ENCODE measurements at places on chromosomes 6 and 20.

GRCh38 chr6:167462514-167463312 lies 137.8 kb downstream of the TTLL2 start:
- no peak for DNase-seq

- no peak for DNase-seq
Measured at GRCh38 chr6:134870677-134871498, 79.0 kb downstream of the ALDH8A1 start.

GRCh38 chr20:12203981-12204380 lies 286.3 kb downstream of the BTBD3 start:
- DNase-seq: no peak

GRCh38 chr6:32845384-32845884 lies 1.6 kb upstream of the PSMB8 start:
- DNase-seq: peak; percentile 59

- DNase-seq: peak; percentile 2
Measured at GRCh38 chr6:1424306-1424927, 35.0 kb downstream of the FOXF2 start.

- DNase-seq: peak; percentile 58
Measured at GRCh38 chr6:56359201-56359899, 112.0 kb upstream of the COL21A1 start.

DNA sequence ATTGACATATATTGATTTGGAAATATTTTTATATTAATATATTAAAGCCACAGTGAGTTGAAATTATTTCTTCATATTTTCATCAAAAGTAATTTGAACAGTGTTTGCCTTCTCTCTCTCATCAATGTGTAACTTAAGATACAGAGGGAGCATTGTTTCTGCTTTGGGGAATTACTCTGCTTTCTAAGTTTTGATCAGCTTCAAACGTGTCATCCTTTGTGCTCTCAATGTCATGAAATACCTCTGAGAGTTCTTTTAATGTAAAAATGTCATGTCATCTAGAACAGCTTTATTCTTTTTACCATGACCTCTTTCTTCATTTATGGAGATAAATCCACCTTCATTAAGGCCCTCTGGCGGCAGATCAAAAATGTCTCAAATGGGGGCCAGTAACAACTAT lies 259.4 kb upstream of the STXBP5 start:
- no peak for DNase-seq

DNA sequence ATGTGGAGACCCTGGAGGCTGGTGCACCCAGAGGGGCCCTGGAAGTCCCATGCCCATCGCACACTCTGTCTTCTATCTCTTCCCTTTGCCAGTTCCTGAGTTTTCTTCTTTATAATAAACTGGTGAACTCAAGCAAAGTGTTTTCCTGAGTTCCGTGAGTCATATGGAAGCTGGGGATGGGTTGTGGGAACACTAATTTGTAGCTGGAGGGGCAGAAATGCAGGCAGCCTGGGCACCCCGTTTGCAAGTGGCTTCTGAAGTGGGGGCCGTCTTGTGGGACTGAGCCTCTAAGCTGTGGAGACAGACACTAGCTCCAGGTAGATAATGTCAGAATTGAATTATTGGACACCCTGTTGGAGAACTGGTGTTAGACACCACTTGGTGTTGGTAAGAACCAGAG lies 3.2 kb upstream of the PPP1R3G start:
- no peak for DNase-seq

DNA sequence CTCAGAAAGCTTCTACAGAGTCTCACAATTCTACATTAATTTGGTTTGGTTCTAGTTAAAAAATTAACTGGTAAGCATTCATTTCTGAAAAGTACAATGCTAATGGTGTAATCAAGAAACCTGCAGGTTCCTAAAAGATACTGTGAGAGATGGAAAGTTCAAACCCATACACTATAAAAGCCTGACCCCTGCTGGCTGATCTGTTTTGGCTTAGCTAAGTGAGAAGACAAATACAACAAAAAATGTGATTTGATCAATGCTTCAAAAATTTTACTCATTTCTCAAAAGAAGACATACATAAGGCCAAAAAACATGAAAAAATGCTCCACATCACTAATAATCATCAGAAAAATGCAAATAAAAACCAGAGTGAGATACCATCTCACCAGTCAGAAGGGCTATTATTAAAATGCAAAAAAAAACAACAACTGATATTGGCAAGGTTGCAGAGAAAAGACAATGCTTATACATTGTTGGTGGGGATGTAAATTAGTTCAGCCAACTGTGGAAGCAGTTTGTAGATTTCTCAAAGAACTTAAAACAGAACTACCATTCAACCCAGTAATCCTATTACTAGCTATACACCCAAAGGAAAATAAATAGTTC lies 102.8 kb downstream of the MOXD1 start:
- DNase-seq: peak; percentile 20

DNA sequence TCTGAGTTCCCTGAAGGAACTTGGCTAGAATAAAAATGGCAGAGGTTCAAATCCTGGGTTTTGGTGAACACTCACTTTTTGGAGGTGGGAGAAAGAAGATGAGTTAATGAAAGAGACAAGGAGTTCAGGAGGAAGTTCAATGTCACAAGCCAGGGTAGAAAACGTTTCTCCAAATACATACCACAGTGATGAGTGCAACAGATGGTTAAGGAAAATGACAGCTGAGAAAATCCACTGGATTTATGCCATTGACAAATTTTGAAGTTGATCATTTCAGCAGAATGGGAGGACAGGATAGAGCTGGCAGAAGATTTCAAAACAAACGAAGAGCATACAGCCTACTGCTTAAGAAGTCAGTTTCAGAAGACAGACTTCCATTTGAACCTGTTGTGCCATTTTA lies 122.7 kb downstream of the GFRAL start:
- DNase-seq: no peak

- DNase-seq: no peak
Measured at GRCh38 chr6:91161246-91161645, 574.4 kb upstream of the MAP3K7 start.

DNA sequence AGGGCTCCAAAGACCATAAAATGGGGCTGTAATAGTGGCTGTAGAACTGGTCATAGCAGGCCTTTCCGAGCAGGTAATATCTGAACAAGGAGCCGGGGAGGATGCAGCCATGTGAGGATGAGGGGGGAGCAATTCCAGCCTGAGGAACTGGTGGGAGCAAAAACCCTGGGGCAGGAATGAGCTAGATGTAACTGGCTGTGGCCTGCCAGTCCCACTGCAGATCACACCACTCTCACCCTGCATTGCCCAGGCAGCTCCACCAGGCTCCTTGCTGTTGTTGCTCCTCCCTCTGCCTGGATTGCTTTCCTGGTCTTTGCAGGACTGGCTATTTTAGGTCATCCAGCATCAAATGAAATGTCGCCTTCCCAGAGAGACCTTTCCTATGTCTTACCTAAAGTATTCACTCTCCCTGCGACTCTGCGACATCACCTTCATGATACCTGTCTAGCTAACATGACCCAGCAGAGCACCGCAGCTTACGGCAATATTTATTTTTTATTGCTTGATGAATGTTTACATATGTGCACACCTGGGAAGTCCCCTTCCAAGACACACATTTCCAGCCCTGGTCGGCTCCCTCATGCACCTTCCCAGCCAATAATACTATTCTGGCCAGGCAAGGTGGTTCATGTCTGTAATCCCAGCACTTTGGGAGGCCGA lies 2.4 kb upstream of the ZFP64 start:
- DNase-seq: no peak

- no peak for DNase-seq
Measured at GRCh38 chr6:128803911-128804310, 79.0 kb upstream of the LAMA2 start.

DNA sequence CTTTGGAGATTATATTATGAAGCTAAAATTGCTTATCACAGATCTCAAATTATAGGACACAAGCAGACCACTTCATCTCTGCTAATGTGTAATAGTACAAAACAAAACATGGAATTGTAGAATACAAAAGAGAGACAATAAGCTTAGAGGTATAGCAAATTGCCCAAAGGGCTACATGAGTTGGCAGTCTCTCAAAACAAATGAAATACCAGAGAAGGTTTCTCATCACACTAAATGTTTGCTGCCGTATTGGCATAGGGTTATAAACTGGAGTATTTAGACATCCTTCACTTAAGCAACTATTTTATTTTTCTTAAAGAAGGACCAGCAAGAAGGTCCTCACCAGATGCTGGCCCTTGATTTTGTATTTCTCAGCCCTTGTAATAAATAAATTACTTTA lies 5.9 kb upstream of the EYA4 start:
- no peak for DNase-seq

DNA sequence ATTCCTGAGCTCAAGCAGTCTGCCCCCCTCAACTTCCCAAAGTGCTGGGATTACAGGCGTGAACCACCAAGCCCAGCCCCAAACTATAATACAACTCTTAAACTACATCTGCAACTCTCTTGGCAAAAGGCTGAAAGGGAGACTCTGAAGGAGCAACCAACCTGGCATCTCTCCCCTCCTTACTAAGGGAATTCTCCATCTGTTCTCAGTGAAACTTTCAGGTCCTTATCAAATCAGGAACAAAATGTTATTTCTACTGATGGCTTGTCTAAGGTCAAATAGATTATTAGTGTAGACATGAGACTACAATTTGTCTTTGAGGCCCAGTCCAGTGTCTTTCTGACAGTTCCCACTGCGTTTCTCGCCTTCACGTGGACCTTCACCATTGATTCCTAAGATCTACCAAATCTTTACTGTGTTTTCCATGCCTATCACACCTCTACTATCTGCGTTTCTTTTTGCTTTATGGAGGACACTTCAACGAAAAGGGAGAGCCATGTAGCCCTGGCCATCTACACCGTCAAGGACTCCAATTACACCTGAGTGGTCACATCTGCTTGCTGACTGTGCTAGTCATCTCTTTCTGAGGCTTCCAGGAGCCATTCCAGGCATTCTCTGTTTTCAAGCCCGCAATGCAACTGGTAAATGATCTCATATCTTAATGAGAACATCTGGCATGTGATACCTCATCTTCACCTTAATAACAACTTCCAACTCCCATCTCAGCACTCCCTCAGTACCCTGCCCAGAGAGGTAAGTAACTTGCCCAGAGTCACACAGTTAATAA lies 405.7 kb upstream of the CITED2 start:
- no peak for DNase-seq

DNA sequence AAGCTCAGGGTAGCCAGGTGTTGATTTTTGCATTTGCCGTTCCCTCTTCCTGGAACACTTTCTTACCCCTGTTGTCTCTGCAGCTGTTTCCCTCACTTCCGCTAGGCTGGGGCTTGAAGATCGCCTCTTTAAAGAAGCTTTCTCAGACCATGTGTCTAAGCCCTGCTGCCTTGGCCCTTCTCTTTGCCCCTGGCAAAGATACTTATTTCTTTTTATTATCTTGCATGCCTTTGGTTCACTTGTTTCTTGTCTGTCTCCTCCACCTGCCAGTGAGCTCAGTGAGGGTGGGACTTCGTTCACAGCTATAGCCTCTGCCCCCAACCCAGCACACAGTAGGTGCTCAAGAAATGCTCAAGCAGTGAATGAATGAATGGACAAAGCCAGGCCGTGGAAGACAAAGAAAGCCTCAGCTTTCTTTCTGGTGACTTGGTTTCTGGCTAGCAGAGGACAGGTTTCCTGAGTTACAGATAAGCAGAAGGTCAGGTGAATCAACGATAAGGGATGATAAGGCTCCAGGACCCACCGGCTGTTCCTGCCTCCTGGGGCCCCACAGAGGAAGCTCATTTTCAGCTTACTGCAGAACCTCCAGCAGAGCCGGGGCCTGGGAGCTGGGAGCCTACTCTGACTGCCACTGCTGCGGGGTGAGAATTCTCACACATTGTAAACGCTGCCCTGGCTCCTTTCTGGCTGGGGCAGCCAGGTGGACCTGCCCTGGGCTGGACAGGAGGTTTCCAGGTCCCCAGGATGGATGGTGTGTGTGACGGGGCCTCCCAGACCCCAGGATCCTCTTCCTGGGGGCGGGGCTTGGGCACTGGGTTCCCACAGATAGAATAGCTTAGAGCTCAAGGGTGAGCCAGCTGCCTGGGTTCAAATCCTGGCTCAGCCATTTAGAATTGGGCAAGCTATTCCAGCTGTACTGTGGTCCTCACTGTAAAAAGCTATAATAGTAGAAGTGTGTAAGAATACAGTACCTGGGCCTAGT lies 29.8 kb downstream of the SNAI1 start:
- no peak for DNase-seq

All from CD4-positive, alpha-beta T cell treated with Interleukin-12 subunit alpha and Interleukin-12 subunit beta, for 1 hour (primary cell).